ENCODE measurements at places on chromosomes 13 and 19.

DNA sequence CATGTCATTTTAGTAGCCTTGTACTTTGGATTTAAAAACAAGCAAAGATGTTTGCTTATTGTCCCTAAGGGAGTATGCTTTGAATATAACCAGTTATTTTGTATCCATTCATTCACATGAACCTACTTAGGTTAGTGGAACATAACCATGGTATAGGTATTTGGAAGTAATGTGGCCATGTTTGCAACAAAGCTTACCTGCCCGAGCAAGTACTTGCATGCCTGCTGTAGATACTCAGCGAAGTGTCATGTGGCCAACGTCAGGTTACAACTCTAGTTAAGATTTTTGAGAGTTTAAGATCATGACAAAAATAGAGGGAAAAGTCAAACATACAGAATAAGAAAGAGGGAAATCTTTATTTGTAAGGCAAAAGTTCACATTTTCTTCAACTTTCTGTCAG lies 57.2 kb downstream of the COG6 start:
- DNase-seq, result no peak

- DNase-seq, result no peak
Measured at GRCh38 chr13:61664801-61665705, 249.4 kb upstream of the PCDH20 start.

DNA sequence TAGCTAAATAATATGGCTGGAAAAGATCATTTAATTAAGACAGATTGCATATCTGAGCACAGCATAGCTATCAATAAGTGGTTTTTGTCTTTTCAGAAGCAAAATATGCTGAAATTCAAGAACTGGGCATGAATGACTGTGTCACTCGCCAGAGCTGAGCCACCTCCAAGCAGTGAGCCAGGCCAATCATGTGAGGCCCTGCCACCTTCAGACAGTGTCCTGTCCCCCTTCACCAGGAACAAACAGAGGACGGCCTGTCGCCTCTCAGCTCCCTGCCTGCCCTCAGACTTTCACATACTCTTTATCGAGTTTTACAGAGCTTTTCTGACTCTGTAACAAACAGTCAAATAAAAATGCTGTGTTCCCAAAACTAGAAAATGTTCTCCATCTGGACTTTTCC lies 171.0 kb upstream of the TSC22D1 start:
- no peak for DNase-seq

- DNase-seq, result peak; percentile 41
Measured at GRCh38 chr13:105377452-105377851, 1158.0 kb downstream of the EFNB2 start.

GRCh38 chr13:43285933-43286597 lies 262.7 kb downstream of the DNAJC15 start:
- DNase-seq, result peak; percentile 20

- no peak for DNase-seq
Measured at GRCh38 chr13:51613535-51613934, 29.3 kb downstream of the WDFY2 start.

DNA sequence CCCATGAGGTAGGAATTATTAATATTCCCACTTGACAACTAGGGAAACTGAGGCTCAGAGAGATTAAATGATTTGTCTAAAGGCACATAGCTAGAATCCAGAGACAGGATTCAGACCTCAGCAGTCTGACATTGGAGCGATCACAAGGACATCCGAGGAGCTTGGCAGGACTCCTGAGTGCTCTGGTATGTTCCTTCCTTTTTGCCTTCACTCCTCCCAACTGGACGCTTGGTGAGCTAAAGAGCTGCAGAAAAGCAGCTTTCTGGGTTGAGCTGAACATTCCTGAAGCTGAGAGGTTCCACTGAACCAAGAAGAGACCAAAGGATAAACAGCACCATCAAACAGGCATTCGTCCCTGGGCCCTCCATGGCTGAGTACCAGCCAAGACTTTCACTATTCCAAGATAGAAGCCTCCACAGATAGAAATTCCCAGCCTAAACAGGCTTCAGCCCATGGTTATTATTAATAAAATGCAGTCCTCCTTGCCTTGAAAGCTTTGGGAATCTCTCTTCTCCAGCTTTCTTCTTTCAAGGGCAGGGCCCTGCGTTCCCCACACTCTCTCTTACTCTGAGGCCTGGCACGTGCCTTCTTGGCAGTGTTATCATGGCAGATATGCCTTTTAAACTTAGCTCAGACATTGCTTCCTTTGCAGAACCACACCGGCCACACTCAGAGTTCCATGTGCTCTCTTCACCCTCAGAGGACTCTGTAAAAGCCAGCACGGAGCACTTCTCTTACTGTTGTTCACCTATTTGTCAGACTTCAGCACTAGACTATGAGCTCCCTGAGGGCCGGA lies 97.1 kb downstream of the CYSLTR2 start:
- no peak for DNase-seq

DNA sequence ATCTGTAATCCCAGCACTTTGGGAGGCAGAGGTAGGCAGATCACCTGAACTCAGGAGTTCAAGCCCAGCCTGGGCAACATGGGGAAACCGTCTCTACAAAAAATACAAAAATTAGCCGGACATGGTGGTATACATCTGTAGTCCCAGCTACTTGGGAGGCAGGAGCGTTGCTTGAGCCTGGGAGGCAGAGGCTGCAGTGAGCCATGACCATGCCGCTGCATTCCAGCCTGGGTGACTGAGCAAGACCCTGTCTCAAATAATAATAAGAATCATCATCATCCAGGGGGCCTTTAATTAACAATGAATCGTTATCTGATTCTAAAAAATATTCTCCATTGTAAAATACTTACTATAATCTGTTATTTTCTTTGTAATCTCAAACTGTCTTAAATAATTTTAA lies 283.4 kb downstream of the DACH1 start:
- DNase-seq, result no peak

GRCh38 chr13:37348916-37349643 lies 243.6 kb upstream of the CSNK1A1L start:
- DNase-seq, result no peak

GRCh38 chr13:44365008-44365407 lies 8.6 kb upstream of the SERP2 start:
- no peak for DNase-seq

DNA sequence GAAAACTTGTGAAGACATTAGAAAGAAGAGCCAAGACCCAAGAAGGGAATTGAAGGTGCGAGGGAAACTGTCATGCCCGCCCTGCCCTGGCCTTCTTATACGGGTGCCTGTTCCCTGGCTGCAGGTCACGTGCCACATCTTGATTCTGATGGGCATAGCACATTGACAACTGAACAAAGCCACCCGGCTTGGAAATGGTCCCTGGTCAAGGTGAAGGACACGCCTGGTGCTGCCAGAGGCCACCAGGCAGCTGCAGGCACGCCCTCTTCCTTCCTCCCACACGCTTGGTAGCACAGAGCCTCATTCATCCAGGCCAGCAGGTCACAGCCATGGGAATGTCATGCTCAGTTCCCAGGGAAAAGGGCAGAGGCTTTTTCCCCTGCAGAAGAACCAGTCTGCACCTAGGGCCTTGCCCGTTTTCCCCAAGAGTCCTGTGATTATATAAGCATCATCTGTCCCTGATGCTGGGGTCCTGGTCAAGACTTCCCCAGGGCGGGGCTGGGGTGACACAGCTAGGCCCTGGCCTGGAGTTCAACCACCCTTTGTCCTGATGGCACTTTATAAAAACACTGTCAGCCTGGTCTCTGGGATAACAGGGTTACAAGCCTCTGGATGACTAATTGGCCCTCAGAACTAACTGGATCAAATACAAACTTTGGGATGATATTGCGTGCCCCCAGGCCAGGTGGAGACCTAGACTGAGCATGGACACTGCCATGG lies 56.0 kb downstream of the CDADC1 start:
- DNase-seq, result peak; percentile 68

- DNase-seq, result no peak
Measured at GRCh38 chr19:6413721-6414643, 10.6 kb downstream of the KHSRP start.

- DNase-seq, result no peak
Measured at GRCh38 chr19:47755762-47756626, 10.6 kb downstream of the NOP53 start.

DNA sequence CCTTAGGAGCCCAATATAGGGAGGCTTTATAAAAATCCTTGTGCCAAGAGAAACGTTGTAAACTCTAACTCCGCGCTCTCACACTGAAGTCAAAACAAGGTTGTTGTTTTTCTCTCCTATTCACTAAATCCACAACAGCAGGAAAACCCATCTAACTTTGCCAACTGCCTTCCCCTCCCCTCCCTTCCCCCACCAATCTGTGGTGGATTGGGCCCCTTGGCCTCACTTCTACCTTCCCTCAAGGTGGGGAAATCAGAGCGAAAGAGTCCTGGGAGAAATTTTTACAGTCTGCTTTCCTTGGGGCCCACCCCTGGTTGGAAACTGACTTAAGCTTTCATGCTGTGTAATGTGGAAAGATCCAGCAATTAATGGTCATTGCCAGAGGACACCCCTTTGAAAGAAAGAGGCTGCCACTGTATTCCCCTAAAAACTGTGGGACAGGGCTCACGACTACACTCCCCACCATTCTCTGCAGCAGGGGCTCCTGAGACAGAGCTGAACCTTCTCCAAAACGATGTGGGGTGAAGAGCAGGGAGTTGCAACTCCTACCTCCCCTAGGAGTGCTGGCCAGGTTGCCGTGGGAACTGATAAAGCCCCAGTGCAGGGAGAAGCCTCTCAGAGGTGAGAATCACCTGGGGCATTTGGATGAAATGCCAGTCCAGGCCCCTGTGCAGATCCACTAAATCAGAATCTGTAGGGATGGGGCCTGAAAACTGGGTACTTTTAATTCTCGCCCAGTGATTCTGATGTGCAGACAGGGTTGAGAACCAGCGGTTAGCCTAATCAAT lies 1.1 kb downstream of the DHRS12 start:
- no peak for DNase-seq

- DNase-seq, result no peak
Measured at GRCh38 chr13:32537580-32538142, 934 bp downstream of the N4BP2L2 start.

DNA sequence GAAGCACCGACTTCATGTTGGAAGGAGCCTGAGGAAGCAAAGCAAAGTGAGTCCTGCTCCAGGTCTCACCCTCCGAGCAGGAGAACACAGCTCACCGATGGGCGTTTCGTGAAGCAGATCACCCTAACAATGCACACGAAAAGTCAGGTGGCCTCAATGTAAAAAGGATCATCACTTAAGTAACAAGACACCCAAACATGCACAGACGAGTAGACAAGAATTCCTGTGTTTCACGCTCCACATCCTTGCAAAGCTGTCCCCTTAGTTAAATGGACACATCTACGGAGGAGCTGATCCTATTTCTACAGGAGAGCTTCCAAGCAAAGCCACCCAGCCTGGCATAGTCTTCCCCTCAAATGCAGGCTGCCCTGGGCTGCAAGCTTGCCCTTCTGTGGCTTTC lies 66.2 kb downstream of the SLC15A1 start:
- no peak for DNase-seq

GRCh38 chr13:44678197-44678596 lies 102.1 kb upstream of the TSC22D1 start:
- DNase-seq, result no peak

DNA sequence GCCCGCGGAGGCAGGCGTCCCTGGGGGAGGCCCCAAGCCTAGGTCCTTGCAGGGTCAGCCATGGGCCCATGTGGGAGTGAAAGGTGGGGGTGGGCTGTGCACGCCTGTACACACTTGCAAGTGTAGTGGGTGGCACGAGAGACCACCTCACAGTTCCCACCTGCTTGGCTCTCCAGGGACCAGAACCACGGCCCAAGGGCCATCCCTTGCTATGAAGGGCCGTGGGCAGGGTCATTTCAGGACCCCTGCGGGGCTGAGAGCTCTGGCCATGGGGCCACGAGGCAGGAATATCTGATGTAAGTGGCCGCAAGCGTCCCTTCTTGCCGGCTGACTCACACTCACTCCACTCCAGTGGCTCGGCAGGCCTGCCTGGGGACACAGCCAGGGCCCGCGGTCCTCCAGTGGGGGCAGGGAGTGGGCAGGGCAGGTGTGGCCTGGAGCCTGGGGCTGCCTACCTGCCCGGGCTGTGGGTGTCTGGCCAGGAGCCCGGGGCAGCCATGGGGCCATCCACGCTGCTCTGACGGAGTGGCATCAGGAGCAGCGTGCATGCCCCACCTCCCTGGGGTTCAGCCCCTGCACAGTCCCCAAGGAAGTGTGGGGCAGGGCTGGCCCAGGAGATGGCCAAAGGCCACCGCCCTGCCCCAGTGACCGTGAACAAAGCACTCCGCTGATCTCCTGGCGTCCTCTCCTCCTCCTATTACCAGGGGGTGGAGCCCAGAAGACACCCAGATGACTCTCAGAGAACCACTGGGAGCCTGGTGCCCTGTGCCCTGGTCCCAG lies 8.6 kb upstream of the MKNK2 start:
- no peak for DNase-seq

GRCh38 chr13:64410276-64411053 lies 2819.7 kb downstream of the PCDH9 start:
- DNase-seq, result no peak

DNA sequence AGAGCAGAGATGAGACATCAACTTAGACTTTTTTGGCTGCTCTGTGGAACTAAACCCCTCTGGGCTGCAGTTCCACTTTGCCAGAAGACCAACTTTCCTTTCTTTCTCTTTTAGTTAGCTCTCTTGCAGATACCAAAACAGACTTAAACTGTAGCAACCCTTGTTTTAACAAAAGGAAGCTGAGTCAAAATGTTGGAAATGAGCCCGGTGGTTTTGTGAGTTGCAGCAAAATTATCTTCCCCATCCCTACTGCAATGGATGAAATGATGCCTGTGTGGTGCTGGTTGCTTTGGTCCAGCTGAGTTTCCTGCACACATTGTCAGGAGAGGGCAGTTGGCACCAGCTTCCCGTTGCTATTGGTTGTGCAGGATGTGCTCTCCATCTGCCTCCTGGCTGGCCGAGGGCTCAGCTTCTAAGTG lies 115.3 kb downstream of the LRCH1 start:
- DNase-seq, result peak; percentile 10

- DNase-seq, result no peak
Measured at GRCh38 chr13:26822146-26822545, 61.6 kb upstream of the GPR12 start.

DNA sequence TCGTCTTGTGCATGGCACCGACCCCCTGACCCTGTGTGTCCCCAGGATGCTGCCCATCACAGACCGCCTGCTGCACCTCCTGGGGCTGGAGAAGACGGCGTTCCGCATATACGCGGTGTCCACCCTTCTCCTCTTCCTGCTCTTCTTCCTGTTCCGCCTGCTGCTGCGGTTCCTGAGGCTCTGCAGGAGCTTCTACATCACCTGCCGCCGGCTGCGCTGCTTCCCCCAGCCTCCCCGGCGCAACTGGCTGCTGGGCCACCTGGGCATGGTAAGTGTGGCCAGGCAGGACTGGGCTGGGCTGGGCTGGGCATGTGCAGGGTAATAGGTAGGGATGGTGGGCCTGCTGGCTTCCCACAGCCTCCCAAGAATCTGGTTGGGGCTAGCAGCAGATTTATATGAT lies 17.0 kb downstream of the CYP4F22 start:
- no peak for DNase-seq

GRCh38 chr19:8468124-8468523 lies 23.3 kb downstream of the HNRNPM start:
- DNase-seq, result no peak

DNA sequence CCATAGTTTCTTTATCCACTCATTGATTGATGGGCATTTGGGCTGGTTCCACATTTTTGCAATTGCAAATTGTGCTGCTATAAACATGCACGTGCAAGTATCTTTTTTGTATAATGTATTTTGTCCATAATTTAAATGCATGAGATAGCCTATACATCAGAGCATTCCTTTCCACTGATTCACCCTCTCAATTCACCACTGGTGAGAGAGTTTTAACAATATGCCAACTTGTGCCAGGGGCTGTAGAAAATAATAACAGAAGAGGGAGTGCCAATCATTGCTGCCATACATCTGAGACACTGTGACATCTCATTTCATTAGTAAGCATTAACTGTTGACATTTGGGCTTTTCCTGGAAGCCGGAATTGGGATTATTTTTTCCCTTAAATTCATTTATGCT lies 125.1 kb downstream of the RAP2A start:
- no peak for DNase-seq
